ENCODE measurements at places on chromosomes 2 and 18.
A peak's percentile ranks its signal among the peaks of the same experiment; 100 is the strongest.

DNA sequence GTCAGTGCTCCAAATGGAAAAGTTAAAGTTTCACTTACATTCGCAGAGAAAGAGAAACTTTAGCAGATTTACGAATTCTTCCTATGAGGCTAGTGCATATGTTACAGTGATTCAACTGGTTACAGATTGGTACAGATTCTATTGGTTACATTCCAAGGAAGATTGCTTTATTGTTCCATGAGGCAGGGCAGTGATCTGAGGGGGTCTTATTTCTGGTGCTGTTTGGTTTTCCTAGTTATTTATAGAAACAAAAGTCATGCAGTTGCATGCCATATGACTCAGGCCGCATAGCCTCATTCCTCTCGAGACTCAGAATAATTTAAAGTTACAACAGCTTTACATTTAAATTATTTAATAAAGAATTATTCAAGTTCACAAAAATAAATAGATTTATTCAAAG lies 385.4 kb upstream of the SYT4 start:
- DNase-seq, result peak; percentile 34

- no peak for DNase-seq
Observed at GRCh38 chr2:2762166-2762908, 431.3 kb upstream of the MYT1L start.

- no peak for DNase-seq
Observed at GRCh38 chr2:64637931-64638330, 15.8 kb downstream of the SERTAD2 start.

DNA sequence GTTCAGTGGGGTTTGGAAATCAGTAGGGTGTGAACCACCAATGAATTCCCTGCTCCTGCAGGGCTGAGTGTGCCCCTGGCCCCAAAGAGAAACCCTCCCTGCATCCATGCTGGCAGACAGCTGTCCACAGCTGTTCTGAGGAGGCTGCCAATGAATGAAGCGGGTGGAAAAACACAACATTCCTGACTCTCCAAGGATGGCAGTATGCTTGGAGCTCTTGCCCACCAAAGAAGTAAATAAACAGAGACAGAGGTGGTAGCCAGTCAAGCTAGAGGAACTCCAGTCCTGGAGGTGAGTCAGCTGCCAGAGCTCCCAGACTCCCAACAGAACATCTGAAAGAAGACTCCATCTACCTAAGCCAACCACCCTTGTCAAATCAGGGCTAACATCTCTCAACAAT lies 6.2 kb downstream of the ZBTB7C start:
- no peak for DNase-seq

DNA sequence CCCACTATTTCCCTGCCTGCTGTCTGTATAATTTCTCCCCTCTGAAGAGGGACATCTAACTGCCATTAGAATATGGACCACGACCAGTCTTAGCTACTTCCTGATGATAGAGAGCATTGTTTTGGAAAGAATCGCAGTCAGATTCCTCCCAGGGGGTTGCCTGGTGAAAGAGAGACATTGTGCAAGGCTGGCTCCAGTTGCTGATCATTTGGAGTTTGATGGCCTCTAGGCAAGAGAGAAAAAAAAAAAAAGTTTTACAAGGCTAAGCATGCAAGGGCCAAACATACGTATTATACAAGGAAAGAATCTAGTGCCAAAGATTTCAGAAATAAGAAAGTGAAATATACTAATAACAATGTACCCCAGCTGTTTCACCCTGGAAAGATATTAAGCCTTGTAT lies 182.2 kb downstream of the CMPK2 start:
- no peak for DNase-seq

- DNase-seq, result peak; percentile 40
Observed at GRCh38 chr2:203786549-203787351, 80.3 kb downstream of the CD28 start.

- peak; percentile 55 for DNase-seq
Observed at GRCh38 chr2:10006236-10007161, 36.9 kb upstream of the KLF11 start.

DNA sequence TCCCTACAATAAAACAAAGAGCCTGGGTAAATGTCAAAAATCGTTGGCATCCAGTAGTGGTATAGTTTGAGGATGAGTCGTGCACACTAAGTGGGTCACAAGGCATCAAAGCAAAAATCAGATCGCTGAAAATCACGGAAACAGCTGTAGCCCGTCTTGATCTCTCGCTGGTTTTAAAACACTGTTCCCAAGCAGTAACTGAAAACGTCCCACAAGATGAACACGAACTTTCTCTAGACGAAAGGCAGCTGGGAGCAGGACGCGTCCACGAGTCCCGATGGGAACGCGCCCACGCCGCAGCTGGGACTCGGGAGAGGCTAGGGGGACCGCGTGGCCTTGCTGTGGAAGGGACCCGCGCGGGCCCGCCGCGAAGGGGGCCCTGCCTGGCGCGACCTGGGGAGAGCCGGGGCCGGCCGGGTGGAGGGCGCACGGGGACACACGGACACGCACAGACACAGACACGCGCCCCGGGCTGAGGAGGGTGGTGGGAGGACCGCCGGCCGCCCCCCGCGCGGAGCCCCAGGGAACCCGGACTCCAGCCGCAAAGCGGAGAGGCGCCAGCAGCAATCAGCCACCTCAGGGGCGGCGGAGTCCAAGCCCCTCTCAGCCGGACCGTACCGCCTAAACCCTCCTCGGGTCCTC lies 651 bp downstream of the STK17B start:
- DNase-seq, result peak; percentile 45

- no peak for DNase-seq
Observed at GRCh38 chr2:101534149-101534611, 59.3 kb upstream of the RFX8 start.

DNA sequence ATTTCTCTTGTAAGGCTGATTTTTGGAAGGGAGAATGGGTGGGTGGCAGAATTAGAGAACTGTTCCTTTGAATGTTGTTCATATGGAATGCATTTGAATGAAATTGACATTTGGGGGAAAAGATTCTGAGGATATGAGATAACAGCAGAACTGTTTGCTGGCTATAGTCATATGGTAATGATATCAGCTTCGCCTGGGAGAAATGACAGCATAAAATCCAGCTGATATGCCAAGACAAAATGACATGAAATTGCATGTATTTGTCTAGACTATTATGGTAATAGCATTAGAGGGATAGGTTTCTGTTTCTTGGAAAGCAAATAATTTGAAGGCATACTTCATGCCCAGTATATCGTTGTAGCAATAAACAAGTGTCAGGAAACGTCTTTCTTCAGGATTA lies 150.8 kb upstream of the SPATS2L start:
- DNase-seq, result no peak

All from AG20443 (cell line).